Right atrium auricular region (tissue), 2 donors: ENCODE measurements at places on chromosomes 1 and 21. TPM values are rescaled to one million over a fixed set of nuclear protein-coding genes. Genes with fewer than 3 reads are reported as not detected.

Gene MAP10
- 3.2 TPM for total RNA-seq

Gene FCGR1A
- 6.4 TPM for total RNA-seq

Gene CYP2J2
- total RNA-seq: 100 TPM

Gene ATP5PB
- total RNA-seq: 297 TPM

Gene GBP6
- total RNA-seq: not detected

Gene FYB2
- total RNA-seq: 0.70 TPM

Gene AMY1A
- total RNA-seq: not detected

Gene PTGFRN
- total RNA-seq: 129 TPM

GRCh38 chr1:40653851-40654537, 11.5 kb downstream of the RIMS3 start:
- no peaks in the 10 kb centered on the region for H3K36me3 ChIP-seq
- no peak overlapping the region for H3K27ac ChIP-seq
- H3K27me3 ChIP-seq: no peaks in the 10 kb centered on the region
- no peaks in the 10 kb centered on the region for H3K4me1 ChIP-seq

- no peak for DNase-seq
- H3K27me3 ChIP-seq: no peaks in the 10 kb centered on the region
- peak overlapping the region; percentile 85 for H3K4me3 ChIP-seq
- peaks cover 11% of the 10 kb centered on the region for H3K36me3 ChIP-seq
Observed at GRCh38 chr1:58780836-58781452, 2.9 kb downstream of the JUN start.

DNA sequence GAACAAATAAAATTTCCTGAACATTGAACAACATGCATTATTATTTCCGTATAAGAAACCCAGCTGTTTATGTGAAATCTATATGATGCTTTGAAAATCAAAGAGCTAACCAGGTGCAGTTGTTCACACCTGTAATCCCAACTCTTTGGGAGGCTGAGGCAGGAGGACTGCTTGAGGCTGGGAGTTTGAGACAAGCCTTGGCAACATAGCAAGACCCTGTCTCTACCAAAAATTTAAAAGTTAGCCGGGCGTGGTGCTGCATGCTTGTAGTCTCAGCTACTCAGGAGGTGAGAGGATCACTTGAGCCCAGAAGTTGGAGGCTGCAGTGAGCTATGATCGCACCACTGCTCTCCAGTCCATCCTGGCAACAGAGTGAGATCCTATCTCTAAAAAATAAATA, 4.8 kb upstream of the ZNF281 start:
- H3K27me3 ChIP-seq: no peaks in the 10 kb centered on the region
- no peak for DNase-seq

- H3K27me3 ChIP-seq: no peaks in the 10 kb centered on the region
- DNase-seq: no peak
- no peak overlapping the region for H3K27ac ChIP-seq
- no peaks in the 10 kb centered on the region for H3K4me1 ChIP-seq
- H3K4me3 ChIP-seq: no peak overlapping the region
- no peaks in the 10 kb centered on the region for H3K36me3 ChIP-seq
Observed at GRCh38 chr21:25459365-25459764, 147.9 kb downstream of the MRPL39 start.

DNA sequence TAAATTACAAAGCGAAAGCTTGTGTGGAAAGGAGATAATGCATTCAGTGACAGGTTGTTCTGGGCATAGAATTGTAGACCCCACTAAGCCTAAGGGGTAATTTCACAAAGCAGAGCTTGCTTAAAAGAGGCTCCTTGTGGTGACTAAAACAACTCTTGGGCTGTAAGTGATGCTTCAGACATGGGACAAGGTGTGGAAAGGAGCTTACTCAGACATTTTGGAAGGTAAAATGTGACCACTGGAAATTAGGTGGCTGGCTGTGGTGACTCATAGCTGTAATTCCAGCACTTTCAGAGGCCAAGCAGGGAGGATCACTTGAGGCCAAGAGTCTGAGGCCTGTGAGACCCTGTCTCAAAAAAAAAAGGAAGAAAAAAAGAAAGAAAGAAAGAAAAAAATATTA, 51.1 kb upstream of the LRRC8C start:
- no peak overlapping the region for H3K4me3 ChIP-seq
- no peaks in the 10 kb centered on the region for H3K27me3 ChIP-seq
- H3K27ac ChIP-seq: no peak overlapping the region
- H3K4me1 ChIP-seq: no peaks in the 10 kb centered on the region

GRCh38 chr21:39121600-39122355, 61.5 kb downstream of the PSMG1 start:
- H3K4me1 ChIP-seq: peaks cover 17% of the 10 kb centered on the region
- no peaks in the 10 kb centered on the region for H3K36me3 ChIP-seq
- peak; percentile 55 for DNase-seq
- no peaks in the 10 kb centered on the region for H3K27me3 ChIP-seq
- no peak overlapping the region for H3K4me3 ChIP-seq

- no peak overlapping the region for H3K4me3 ChIP-seq
- H3K27ac ChIP-seq: no peak overlapping the region
- H3K4me1 ChIP-seq: peaks cover 27% of the 10 kb centered on the region
- H3K27me3 ChIP-seq: no peaks in the 10 kb centered on the region
Observed at GRCh38 chr1:91583326-91583755, 82.7 kb downstream of the CDC7 start.

- no peak overlapping the region for H3K4me3 ChIP-seq
- H3K36me3 ChIP-seq: no peaks in the 10 kb centered on the region
Observed at GRCh38 chr1:104082221-104082620, 332.5 kb downstream of the AMY1C start.

GRCh38 chr1:211518330-211519289, 26.6 kb upstream of the RD3 start:
- no peaks in the 10 kb centered on the region for H3K36me3 ChIP-seq
- DNase-seq: no peak
- no peak overlapping the region for H3K4me3 ChIP-seq
- H3K4me1 ChIP-seq: peaks cover 13% of the 10 kb centered on the region

- H3K4me3 ChIP-seq: no peak overlapping the region
- DNase-seq: no peak
- H3K27me3 ChIP-seq: no peaks in the 10 kb centered on the region
Observed at GRCh38 chr1:231610388-231610787, 16.2 kb upstream of the DISC1 start.

- no peak for DNase-seq
- no peak overlapping the region for H3K4me3 ChIP-seq
- H3K36me3 ChIP-seq: no peaks in the 10 kb centered on the region
- no peak overlapping the region for H3K27ac ChIP-seq
Observed at GRCh38 chr1:243667133-243667532, 182.9 kb downstream of the AKT3 start.

DNA sequence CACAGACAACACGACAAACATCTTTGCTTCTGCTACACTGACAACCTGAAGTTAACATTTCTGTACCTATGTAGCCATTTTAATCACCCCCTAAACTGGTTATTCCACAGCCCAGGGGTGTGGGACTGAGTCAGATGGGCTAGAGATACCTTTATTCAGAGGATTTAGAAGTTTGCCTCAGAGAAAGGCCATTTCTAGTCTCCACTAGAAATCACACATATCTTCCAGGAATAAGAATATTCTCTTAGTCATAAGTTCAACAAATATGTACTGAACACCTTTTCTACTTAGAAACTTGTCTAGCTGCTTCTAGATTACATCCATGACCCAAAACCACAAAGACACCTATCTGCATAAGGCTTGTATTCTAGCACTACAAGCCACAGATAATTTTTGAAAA, 38.8 kb downstream of the ERG start:
- DNase-seq: no peak
- no peaks in the 10 kb centered on the region for H3K36me3 ChIP-seq
- no peaks in the 10 kb centered on the region for H3K27me3 ChIP-seq
- no peak overlapping the region for H3K4me3 ChIP-seq

DNA sequence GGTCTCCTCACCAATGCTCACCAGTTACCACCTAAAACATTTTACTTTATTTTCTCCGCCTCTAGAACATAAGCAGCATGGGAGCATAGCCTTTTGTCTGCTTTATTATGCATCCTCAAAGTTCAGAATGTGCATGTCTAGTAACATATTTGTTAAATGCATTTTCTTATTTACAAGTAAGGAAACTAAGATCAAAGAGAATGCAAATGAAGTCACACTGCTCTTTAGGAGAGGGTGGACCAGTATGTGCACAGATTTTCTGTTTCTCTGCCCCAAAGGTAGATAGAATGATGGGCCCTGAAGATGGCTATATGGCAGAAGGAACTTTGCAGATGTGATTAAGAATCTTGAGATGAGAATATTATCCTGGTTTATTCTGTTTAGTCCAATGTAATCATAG, 9.7 kb upstream of the WARS2 start:
- H3K27me3 ChIP-seq: no peaks in the 10 kb centered on the region
- no peak for DNase-seq
- H3K4me3 ChIP-seq: no peak overlapping the region
- H3K27ac ChIP-seq: no peak overlapping the region
- H3K36me3 ChIP-seq: peaks cover 9% of the 10 kb centered on the region
- no peaks in the 10 kb centered on the region for H3K4me1 ChIP-seq

DNA sequence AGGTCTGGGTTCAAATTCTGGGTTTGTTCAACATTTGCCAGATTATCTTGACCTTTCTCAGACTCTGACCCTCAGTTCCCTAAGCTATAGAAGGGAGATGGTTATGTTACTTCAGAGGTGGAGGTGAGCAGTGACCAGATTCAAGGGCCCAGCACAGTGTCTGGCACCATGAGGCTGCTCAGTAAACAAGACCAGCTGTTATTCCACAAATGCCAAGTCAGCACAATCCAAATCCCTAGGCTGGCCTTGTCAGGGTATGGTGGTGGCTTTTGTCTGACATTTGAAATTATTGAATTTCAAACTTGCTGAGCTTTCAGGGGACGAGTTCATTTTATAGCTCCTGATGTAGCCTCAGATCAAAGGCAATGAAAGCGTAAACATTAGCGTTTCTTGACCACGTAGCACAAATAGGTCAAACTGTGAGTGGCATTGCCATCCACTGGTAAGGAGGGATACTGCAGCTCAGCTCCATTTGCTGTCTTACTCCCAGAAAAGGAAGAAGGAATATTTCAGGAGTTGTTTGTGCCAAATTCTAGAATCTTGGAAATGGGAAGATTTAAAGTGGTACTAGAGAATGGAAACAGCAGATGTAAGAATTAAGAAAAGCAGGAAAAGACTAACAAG, 94.3 kb upstream of the EDN2 start:
- no peaks in the 10 kb centered on the region for H3K27me3 ChIP-seq
- DNase-seq: peak; percentile 44
- no peak overlapping the region for H3K27ac ChIP-seq
- no peaks in the 10 kb centered on the region for H3K4me1 ChIP-seq
- no peak overlapping the region for H3K4me3 ChIP-seq

GRCh38 chr1:166089804-166090203, 77.0 kb downstream of the FAM78B start:
- H3K27ac ChIP-seq: no peak overlapping the region
- H3K36me3 ChIP-seq: no peaks in the 10 kb centered on the region
- H3K4me1 ChIP-seq: no peaks in the 10 kb centered on the region

GRCh38 chr1:159881622-159882526, 18.1 kb downstream of the CFAP45 start:
- peaks cover 7% of the 10 kb centered on the region for H3K4me1 ChIP-seq
- H3K27ac ChIP-seq: no peak overlapping the region
- H3K4me3 ChIP-seq: no peak overlapping the region
- no peaks in the 10 kb centered on the region for H3K36me3 ChIP-seq
- peak; percentile 72 for DNase-seq

GRCh38 chr1:16484931-16485330, 29.2 kb downstream of the RNU1-1 start:
- H3K4me1 ChIP-seq: no peaks in the 10 kb centered on the region
- peaks cover 49% of the 10 kb centered on the region for H3K36me3 ChIP-seq

GRCh38 chr1:58997060-58997411, 213.2 kb upstream of the JUN start:
- H3K4me3 ChIP-seq: no peak overlapping the region
- H3K27me3 ChIP-seq: no peaks in the 10 kb centered on the region
- H3K4me1 ChIP-seq: no peaks in the 10 kb centered on the region
- no peak overlapping the region for H3K27ac ChIP-seq
- DNase-seq: no peak
- no peaks in the 10 kb centered on the region for H3K36me3 ChIP-seq

- H3K4me3 ChIP-seq: no peak overlapping the region
- no peak overlapping the region for H3K27ac ChIP-seq
- H3K36me3 ChIP-seq: no peaks in the 10 kb centered on the region
- DNase-seq: no peak
- H3K27me3 ChIP-seq: no peaks in the 10 kb centered on the region
Observed at GRCh38 chr1:203072002-203072602, 13.7 kb downstream of the MYOG start.

DNA sequence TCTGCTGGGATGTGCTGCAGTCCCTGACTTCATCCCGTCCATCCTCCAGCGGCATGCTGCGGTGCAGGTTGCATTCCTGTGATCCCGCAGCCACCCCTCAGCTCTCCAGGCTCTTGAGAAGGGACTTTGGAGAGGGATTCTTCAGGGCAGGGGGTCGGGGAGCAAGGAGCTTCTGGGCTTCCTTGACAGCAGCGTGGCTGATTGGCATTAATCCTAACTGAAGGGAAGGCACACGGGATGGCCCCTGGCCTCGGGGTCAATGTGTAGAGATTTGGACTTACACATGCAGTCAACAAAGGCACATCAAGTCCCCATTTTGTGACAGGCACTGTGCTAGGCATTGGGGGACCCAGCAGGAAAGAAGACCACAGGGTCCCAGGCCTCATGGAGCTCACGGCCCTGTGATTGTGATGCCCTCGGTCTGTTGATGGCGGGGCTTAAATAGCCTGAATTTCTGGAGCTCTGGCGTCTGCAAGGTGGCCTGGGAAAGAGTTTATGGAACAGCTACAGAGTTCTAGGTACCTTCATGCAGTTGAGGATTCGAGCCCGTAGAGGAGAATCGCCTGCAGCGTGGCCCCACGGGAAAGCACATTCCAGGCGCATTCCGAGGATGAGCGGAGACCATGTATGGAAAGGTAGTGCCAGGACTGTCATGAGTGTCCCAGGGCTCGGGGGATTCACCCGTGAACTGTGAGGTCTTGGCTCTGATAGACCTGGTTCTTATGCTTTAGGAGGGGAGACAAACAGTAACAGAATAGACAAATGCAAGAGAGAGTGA, 20.1 kb downstream of the PSEN2 start:
- no peak overlapping the region for H3K4me3 ChIP-seq
- DNase-seq: no peak
- H3K27me3 ChIP-seq: no peaks in the 10 kb centered on the region
- H3K36me3 ChIP-seq: peaks cover 46% of the 10 kb centered on the region
- H3K4me1 ChIP-seq: no peaks in the 10 kb centered on the region

GRCh38 chr1:242454262-242455051, 70.0 kb downstream of the PLD5 start:
- H3K36me3 ChIP-seq: no peaks in the 10 kb centered on the region
- DNase-seq: no peak
- no peaks in the 10 kb centered on the region for H3K4me1 ChIP-seq
- H3K4me3 ChIP-seq: no peak overlapping the region
- no peak overlapping the region for H3K27ac ChIP-seq

DNA sequence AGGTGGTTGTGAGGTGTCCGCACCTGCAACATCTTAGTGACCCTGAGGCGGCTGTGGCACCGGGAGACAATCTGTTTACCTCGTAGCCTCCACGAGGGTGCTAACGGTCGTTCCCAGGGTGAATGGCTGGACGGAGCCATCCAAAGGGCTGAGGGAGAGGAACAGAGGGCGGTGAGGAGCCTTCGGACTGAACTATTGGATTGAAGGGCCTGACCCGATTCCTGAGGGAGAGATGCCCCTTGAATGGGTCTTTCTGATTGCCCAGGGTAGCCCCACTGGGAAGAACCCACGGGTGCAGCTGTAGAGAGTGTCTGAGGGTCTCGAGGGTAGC, 2.3 kb downstream of the NR5A2 start:
- no peak for DNase-seq
- H3K4me3 ChIP-seq: peak overlapping the region; percentile 48
- peaks cover 10% of the 10 kb centered on the region for H3K4me1 ChIP-seq
- no peak overlapping the region for H3K27ac ChIP-seq

- DNase-seq: no peak
- H3K27ac ChIP-seq: no peak overlapping the region
- H3K4me1 ChIP-seq: no peaks in the 10 kb centered on the region
Observed at GRCh38 chr1:42504535-42505128, 41.5 kb downstream of the CCDC30 start.
